ENCODE measurements at places on chromosomes 1 and 21.
A peak's percentile ranks its signal among the peaks of the same experiment; 100 is the strongest.

DNA sequence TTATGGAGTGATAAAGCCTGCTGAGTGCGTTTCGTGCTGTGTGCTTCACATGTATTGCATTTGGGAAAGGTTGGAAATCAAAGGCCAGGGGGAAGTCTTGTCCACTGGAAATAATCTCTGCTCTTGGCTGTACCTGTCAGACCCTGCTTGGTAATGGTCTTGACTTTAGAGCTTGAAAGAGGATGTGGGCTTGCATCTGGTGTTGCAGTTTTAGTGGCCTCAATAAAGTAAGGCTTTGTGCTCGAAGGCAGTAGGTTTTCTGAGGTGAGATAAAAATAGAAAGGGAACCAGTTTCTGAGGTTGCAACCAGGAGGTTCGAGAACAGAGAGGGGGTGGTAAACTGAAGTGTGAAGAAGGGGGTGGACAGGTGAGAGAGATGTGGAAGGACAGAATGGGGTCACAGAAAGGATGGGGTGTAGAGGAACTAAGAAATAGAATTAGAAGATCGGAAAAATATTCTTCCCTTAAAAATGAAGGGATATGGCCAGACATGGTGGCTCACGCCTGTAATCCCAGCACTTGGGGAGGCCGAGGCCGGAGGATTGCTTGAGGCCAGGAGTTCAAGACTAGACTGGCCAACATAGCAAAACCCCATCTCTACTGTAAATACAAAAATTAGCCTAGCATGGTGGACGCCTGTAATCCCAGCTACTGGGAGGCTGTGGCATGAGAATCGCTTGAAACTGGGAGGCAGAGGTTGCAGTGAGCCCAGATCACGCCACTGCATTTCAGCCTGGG, 1.5 kb downstream of the S100PBP start:
- DNase-seq: no peak

- DNase-seq: peak; percentile 23
Observed at GRCh38 chr1:109091078-109091838, 694 bp downstream of the TMEM167B start.

DNA sequence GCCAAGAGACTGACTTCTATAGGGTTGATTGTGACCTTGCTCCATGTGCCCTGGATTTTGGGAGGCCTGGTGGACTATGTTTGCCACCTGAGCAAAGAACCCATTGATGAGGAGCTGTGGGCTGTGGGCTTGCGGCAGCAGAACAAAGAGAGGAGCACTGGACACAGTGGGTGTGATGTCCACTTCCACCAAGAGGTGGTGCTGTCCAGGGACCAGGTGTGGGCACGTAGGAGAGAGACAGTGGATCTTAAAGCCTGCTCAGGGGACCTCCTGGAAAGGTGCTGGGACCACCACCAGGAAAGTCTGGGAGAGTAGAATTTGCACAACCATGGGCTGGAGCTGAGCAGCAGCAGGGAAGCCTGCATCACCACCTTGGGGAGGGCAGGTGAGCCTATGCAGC, 106.7 kb upstream of the ETS2 start:
- no peak for DNase-seq

DNA sequence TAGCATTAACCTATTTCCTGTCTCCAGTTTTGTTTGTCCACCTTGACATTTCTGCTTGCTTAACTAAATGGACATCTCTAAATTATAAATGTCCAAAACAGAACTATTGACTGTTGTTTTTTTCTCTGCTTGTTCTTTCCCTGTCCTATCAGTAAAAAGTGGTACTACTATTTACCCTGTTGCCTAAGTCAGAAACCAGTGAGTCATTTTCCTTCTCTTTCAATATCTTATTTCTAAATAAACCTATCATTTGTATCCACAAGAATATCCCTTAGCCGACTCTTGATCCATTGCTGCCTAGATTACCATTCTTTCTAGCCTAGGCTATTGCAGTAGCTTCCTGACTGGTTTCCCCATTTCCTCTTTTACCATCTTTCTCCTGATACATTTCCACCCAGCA, 22.5 kb downstream of the MIER1 start:
- no peak for DNase-seq

- DNase-seq: no peak
Observed at GRCh38 chr21:38718481-38718880, 87.2 kb upstream of the ETS2 start.

GRCh38 chr1:83905315-83905907, 93.5 kb downstream of the TTLL7 start:
- no peak for DNase-seq

- DNase-seq: no peak
Observed at GRCh38 chr1:32001863-32002262, 11.8 kb upstream of the KHDRBS1 start.

- DNase-seq: no peak
Observed at GRCh38 chr21:21236996-21237395, 238.8 kb downstream of the NCAM2 start.

- no peak for DNase-seq
Observed at GRCh38 chr1:32239790-32240139, 7.3 kb upstream of the FAM167B start.

GRCh38 chr1:192984080-192984479, 75.1 kb downstream of the UCHL5 start:
- no peak for DNase-seq

- no peak for DNase-seq
Observed at GRCh38 chr1:155081472-155082300, 3.0 kb downstream of the EFNA3 start.

GRCh38 chr1:21508580-21509350, 458 bp upstream of the ALPL start:
- peak; percentile 43 for DNase-seq

GRCh38 chr1:48251323-48251722, 28.8 kb downstream of the SLC5A9 start:
- no peak for DNase-seq

DNA sequence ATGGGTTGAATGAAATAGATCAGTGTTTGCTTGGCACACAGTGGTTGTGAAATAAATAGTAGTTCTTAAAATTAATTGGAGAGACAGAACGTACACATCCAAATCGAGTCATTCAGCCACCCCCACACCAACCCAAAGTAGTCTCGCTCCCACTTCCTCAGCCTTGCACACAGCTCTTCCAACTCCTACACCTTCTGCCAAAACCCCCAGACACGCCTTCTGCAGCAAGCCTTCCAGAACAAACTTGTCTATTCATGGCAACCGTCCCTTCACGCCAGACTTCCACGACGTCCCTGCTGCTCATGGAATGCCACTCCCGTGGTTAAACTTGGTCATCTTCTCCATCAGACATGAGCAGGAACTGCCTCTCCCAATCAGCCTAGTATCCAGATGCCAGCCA, 37.5 kb upstream of the RD3 start:
- no peak for DNase-seq

DNA sequence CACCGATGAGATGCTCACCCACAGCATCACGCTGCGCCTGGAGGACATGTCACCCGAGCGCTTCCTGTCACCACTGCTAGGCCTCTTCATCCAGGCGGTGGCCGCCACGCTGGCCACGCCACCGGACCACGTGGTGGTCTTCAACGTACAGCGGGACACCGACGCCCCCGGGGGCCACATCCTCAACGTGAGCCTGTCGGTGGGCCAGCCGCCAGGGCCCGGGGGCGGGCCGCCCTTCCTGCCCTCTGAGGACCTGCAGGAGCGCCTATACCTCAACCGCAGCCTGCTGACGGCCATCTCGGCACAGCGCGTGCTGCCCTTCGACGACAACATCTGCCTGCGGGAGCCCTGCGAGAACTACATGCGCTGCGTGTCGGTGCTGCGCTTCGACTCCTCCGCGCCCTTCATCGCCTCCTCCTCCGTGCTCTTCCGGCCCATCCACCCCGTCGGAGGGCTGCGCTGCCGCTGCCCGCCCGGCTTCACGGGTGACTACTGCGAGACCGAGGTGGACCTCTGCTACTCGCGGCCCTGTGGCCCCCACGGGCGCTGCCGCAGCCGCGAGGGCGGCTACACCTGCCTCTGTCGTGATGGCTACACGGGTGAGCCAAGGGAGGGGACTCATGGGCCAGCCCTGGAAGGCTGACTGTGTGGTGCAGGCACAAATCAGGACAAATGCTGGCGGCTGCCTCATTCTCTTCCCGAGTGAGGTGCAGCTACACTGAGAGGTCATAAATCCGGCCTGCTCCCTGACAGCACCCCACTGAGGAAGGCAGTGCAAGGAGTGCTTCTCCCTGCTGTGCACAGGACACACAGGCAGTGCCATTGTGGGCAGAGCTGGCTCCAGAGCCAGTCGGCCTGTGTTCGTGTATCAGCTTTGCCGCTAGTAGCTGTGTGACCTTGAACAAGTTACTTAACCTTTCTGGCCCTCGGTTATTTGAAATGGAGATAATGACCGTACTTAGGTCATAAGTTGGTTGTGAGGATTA, 9.4 kb downstream of the CELSR2 start:
- no peak for DNase-seq

DNA sequence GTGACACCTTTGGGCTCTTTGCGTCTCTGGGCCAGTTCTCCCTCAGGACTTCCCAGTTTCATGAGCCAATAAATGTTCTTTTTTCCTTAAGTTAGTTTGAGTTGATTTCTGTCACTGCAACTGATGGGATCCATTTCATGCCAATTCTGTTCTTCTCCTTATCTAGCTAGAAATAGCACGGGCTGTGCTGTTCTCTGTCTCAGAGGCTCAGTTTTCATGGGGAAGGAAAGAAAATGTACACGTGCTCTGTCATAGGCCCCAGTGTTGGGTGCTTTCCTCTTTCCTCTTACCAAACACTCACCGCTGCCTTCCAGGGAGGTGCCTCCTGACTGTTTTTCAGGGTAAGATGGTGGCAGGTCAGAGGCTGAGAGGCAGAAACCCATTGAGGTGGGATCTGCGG, 43.2 kb upstream of the ACTL8 start:
- no peak for DNase-seq

GRCh38 chr1:55584526-55585401, 369.6 kb upstream of the USP24 start:
- DNase-seq: no peak

DNA sequence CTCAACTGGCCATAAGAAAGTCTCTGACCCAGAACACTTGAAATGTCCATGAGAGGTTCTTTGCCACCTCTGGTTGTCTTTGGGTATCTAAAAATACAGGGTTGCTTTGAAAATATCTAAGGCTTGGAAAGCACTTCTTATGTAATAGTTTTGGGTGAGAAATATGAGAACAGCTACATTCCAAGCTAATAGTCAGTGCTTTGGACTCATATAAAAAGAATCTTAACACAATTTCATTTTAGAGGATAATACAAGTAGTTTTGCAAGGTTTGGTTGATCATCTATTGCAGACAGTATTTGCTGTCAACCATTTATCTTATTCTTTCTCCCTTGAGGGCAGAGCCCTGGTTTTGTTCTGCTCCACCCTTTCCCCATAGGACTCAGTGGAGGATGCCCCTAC, 207.5 kb downstream of the KCNK2 start:
- no peak for DNase-seq

DNA sequence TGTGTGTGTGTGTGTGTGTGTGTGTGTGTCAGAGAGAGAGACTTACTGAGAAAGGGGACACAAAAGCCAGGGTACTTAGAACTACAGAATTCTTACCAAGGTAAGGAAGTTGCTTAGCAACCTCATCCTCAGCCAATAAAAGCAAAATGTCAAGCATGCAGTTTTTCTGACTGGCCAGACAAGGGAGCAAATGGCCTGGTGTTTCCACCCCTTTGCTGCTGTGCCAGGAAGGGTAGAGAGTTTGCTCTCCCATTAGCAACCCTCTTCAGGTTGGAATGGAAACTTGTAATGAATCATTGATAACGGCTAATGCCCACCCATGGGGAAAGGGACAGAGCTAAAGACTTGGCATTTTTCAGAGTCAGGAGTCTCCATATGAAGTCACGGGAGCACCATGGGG, 10.6 kb downstream of the RXRG start:
- peak; percentile 55 for DNase-seq

DNA sequence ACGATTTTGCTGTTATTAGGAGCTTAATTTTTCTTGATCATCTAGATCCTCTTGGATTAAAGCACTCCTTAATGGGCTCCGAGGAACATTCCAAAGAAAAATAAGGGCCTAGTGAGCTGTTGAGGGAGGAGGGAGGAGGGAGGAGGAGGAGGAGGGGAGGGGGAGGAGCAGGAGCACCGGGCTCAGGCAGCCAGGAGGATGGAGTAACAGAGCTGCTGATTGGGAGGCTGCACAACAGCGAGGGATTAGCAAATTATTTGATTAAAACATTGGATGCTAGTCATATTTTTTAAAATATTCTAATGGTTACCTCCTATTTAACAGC, 302.1 kb upstream of the RRP15 start:
- DNase-seq: peak; percentile 8

- DNase-seq: no peak
Observed at GRCh38 chr1:156387870-156388173, 18.8 kb downstream of the RHBG start.

- DNase-seq: no peak
Observed at GRCh38 chr1:224488806-224489499, 54.4 kb upstream of the WDR26 start.

- DNase-seq: no peak
Observed at GRCh38 chr1:17075470-17076255, 21.8 kb upstream of the SDHB start.

DNA sequence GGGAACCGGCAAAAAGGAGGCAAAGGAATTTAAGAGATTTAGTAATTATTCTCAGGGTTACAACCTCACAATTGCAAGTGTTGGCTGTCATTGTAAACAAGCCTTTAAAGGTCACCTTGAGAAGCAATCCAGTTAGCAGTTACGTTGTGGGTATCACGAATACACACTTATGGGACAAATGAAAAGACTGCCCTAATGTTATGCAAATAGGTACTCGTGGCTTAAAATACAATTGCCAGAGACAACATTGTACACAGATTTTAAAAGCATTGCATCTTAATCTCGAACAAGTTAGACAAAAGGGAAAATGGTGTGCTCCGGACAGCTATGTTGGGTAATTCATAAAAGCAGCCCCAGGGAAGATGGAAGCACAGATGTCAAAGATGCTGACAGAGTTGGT, 120.5 kb upstream of the ZC3H12A start:
- no peak for DNase-seq

- no peak for DNase-seq
Observed at GRCh38 chr1:85311818-85312217, 35.4 kb upstream of the BCL10 start.

DNA sequence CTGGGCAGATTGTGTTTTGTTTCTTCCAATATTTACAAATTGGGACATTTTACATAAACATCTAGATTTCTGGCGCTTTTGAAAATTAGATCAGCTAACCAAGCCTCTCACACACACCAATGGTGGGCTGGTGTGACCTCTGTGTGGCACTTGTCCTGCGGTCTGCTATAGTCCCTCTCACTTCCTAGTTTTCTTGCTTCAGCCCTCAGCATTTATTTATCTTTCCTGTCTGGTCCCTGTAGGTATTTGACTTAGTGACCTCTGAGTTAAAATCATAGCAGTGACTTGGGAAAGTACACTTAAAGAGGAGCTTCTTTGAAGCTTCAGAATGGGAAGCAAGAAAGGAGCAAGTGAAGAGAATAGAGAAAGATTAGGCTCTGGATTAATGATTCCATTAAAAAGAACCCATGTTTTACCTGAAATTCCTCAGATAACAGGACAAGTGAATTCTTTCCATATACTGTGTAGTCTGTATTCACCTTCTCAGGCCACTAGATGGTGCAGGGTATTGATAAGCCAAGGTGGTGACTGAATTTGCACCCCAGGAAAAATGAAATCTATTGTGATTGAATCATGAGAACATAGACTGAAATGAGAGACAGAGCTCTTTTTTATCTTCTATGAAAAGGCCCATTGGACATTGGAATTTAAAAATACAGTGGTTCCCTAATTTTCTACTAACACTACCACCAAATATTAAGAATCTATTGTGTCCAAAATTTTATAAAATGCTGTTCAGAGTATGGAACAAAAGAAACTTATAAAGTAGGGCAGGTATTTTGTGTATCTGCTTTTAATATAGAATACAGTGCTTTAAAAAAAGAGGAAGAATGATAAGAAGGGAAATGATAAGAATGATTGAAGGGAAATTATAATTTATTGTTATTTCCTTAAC, 7.1 kb upstream of the DIPK1A start:
- DNase-seq: no peak

GRCh38 chr1:162389021-162389818, 7.7 kb downstream of the C1orf226 start:
- no peak for DNase-seq
